ENCODE measurements at places on chromosomes 13 and 19.

- no peaks in the 10 kb centered on the region for H3K27me3 ChIP-seq
- DNase-seq, result no peak
- H3K4me3 ChIP-seq, result no peak overlapping the region
- no peak overlapping the region for H3K27ac ChIP-seq
- peaks cover 51% of the 10 kb centered on the region for H3K4me1 ChIP-seq
- H3K36me3 ChIP-seq, result peaks cover 42% of the 10 kb centered on the region
Observed at GRCh38 chr13:24280720-24281119, 28.7 kb upstream of the C1QTNF9 start.

- no peaks in the 10 kb centered on the region for H3K27me3 ChIP-seq
- no peaks in the 10 kb centered on the region for H3K36me3 ChIP-seq
- no peak overlapping the region for H3K4me3 ChIP-seq
- no peak overlapping the region for H3K27ac ChIP-seq
- DNase-seq, result no peak
Observed at GRCh38 chr19:58046856-58047255, 12.2 kb upstream of the ZNF135 start.

- no peaks in the 10 kb centered on the region for H3K27me3 ChIP-seq
- H3K27ac ChIP-seq, result no peak overlapping the region
- no peaks in the 10 kb centered on the region for H3K36me3 ChIP-seq
- peaks cover 11% of the 10 kb centered on the region for H3K4me1 ChIP-seq
Observed at GRCh38 chr19:54439174-54439851, 9.7 kb upstream of the LENG8 start.

DNA sequence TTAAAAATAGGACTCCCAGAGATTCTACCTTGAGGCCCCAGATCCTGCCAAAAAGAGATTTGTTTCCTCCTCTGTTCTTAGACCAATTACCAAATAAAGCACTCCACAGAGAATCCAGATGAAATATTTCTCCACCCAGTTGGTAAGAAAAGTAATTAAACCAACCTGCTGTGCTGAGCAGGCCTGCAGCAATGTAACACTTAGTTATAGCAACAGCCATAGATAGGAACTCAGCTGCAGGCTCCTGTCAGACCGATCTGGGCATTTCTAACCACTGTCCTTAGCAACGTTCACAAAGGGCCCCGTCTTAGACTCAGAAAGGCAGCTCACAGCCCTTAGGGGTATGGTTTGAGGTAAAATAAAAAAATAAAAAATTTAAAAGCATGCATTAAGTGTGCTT lies 271.1 kb downstream of the KCNRG start:
- H3K27me3 ChIP-seq, result no peaks in the 10 kb centered on the region
- no peak overlapping the region for H3K4me3 ChIP-seq
- H3K4me1 ChIP-seq, result no peaks in the 10 kb centered on the region

DNA sequence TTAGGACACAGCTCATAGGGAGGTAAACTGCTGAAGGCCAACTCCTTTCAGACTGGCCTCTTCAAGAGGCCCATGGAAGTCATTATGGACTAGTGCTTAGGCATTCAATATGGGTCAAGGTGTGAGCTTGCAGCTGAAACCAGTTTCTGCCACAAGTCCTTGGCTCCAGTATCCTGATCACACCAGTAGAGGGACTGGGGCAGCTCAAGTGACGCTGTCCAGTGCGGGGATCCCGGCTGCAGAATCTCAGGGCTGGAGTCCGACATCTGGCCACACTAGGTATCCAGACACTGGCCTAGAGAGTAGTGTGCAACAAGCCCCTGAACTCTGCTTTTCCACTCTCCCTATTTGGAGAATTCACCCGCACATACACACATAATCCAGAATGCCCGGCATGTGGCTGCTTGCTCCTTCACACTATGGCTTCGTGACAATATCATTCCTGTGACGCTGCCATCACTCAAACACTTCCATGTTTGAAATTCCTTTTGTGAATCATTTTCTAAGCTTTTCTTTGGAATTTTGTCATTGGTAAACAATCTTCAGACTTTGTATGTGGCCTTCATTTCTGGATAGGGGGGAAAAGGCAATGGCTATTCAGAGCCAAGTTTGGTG lies 425.1 kb downstream of the EFNB2 start:
- H3K27me3 ChIP-seq, result no peaks in the 10 kb centered on the region
- no peaks in the 10 kb centered on the region for H3K4me1 ChIP-seq
- no peaks in the 10 kb centered on the region for H3K36me3 ChIP-seq
